ENCODE measurements at places on chromosomes 13 and 19. TPM values are rescaled to one million over a fixed set of nuclear protein-coding genes. Genes with fewer than 3 reads are reported as not detected.
A peak's percentile ranks its signal among the peaks of the same experiment; 100 is the strongest.

Gene LDLR
- total RNA-seq: 22.1 TPM

- no peak for DNase-seq
These were observed 2.6 kb downstream of the DNAJB1 start for GRCh38 chr19:14515501-14516047.

DNA sequence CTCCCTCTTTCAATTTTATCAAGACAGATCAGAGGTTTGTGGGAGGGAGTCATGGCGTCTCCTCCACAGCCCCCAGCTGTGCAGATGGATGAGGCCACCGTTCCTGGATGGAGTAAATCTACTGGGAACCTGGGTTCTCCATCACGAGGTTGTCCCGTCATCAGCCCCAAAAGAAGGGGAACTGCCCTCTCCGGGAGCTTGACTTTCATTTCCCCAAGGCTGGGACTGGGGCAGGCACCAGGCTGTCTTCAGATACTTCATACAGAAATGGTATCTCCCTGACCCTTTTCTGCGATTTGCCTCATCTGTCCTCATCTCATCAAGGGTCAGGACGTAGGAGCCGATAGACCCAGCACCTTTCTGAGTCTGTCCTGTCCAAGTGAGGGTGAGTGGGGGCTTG, 9.8 kb downstream of the LILRB2 start:
- DNase-seq: no peak

Gene PSPN
- 0.70 TPM for total RNA-seq

DNA sequence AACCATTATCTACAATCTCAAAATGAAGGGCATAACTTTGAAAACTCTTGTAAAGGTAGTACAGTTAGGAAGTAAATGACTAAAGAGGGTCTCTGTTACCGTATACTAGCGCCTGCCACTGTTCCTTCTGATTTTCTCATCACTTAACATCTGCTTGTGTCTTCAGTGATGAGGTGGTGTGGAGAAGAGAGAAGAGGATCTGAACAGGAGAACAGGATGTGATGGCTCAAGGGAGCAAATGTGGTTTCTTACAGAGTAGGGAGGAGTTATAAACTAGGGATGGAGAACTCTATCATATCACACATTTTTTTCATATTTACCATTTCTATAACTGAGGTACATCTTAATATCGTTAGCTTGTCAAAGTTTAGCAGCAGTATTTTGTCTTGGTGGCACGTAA, 1.1 kb downstream of the KCTD4 start:
- no peak for DNase-seq

DNA sequence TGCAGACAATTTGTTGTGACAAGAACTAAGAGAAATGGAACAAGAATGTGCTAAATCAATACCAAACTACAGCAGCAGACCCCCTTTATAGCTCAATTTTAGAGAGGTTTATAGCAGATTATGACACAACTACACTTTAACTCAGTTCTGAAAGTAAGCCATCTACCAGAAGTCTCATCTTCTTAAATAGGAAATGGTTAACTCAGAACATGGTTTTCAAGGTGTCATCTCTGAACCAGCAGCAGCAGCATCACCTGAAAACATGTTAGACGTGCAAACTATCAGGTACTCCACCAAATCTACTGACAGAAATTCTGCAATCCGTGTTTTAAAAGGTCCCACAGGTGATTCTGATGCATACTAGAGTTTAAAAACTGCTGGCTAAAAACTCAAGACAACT, 6.8 kb downstream of the LHFPL6 start:
- DNase-seq: no peak

Gene SH2D3A
- 0.40 TPM for total RNA-seq

DNA sequence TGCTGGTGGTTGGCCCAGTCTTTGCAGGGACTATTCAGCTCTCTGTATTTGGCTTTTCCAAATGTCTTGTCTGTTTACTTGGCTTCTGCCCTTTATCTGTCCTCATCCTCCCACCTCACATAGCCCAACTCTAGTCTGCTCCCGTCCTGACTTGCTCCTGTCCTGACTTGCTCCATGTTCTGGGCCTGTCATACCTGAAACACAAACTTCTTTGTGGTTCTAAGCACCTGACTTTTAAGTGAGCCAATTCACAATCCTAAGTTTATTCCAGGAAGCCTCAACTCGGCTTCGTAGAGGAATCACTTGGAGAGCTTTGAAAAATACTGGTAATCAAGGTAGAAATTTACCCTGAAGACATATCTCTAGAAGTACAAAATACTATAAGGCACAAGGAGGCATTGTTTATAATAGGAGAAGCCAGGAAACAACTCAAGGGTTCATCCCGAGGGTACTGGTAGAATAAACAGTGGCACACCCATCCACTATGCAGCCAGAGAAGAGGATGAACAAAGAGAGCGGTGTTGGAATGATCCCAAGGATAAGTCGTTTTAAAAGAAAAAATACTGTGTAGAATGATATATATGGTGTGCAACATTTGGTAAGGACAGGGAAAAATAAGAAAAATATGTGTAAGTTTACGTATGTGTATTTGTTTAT, 284.5 kb downstream of the FGF14 start:
- DNase-seq: no peak

Gene NXNL1
- 0.59 TPM for total RNA-seq

Gene NFILZ
- total RNA-seq: not detected

Gene PTPRH
- total RNA-seq: 3.7 TPM

Gene GALP
- not detected for total RNA-seq

- no peak for DNase-seq
These were observed 47.8 kb upstream of the C1QTNF9 start for GRCh38 chr13:24261566-24261965.

Gene STOML3
- not detected for total RNA-seq

DNA sequence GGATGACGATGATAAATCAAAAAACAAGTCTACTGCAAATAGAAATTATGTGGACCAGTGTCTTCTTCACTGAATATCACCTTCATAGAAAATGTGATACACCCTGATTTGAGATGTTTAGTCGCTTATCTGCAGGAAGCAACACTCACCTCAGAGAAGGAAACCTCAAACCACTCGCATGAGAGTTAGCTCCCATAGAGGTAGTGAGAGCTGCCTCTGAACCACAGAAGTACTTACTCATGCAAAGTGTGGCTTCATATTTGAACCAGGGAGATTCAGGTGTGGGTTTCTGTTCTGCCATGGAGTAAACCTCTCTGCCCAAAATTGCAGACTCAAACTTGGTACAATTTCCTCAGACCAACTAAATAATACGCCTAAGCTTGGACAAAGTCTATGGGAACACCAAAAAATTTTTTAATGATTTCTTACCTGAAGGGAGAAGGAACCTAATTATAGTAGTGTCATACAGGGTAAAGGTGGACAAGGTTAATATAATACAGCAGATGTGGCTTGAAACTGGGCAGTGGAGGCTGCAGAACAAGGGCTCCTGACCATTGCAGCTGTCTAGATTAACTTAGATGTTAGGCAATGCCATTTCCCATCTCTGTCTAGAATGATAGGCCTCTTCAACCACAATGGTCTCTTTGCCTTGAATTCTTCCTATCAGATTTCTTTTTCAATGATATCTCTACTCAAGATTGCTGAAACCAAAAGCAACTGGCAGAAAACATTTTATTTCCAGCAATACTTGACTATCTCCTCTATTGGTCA, 29.6 kb upstream of the RCBTB2 start:
- no peak for DNase-seq

- no peak for DNase-seq
These were observed 270.6 kb downstream of the SLITRK6 start for GRCh38 chr13:85528491-85529217.

Gene GRIK5
- total RNA-seq: 4.6 TPM

GRCh38 chr19:46955813-46956371, 63.7 kb upstream of the NPAS1 start:
- DNase-seq: no peak

Gene NCR1
- not detected for total RNA-seq

Gene GAPDHS
- total RNA-seq: not detected

Gene CRLF1
- total RNA-seq: 29.6 TPM

GRCh38 chr19:14916848-14917247, 24.4 kb upstream of the OR7C2 start:
- no peak for DNase-seq

Gene ZNF793
- total RNA-seq: 8.3 TPM

DNA sequence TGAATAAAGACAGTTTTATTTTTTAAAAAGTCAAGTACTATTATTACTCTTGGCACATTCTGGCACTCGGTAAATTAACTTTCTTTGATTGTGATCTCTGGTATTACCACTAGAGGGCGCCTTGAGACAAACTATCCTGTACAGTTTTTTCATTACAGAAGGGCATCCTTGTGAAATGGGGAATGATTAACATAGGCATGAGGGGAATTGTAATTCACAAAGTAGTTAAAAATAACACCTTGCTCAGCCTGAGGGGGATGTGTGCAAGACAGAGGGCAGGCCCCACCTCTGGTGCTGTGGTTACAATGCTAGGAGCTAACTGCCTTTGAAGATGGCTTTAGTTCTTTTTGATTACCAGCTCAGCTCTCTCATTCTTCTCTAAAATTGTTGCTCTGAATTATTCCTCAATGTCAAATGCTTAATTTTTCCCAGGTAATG, 24.2 kb upstream of the C1QTNF9B start:
- no peak for DNase-seq

Gene SERPINE3
- total RNA-seq: not detected

DNA sequence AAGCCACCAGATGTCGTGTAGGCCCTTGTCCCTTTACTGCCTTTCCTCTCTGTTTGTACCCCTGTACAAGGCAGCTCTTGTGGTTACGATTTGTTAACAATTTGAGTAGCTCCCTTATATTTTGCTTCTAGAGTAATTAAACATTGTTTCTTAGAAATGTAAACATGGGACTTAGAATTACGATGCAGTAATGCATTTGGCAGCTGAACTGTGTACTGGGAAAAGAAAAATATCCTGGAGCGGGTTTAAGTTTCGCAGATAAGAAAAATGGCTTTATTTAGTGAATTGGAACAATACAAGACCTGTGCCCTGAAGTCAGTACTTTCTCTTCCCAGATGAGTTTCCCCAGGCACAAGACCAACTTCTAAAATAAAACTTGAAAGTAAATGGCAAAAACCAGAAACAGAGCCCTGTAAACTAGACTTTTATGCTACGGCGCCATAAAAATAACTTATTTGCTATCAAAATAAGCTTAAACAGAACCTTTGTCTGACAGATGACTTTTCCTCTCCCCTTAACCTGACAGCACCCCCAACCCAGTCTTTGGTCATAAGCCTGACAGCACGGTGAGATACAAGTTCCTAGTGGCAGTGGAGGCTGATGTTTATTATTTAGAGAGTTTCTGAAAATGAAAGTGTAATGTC, 63.0 kb downstream of the LRCH1 start:
- no peak for DNase-seq

DNA sequence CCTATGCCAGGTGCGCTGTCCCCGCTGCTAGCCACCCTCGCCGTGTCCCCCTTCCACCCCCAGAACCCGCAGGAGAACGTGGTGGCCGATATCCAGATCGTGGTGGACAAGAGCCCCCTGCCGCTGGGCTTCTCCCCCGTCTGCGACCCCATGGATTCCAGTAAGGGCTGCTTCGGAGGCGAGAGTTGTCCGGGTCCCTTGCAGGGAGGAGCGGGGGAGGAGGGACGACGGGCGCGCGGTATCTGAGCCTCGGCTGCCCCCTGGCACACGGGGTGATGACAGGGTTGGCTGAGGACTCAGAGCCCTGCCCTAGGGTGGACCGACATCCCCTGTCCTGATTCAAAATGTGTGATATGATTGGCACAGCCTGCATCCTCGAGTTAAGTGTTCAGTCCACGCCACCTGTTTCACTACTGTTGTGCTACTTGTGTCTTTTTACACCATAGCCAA, 653 bp downstream of the MVB12A start:
- DNase-seq: no peak

DNA sequence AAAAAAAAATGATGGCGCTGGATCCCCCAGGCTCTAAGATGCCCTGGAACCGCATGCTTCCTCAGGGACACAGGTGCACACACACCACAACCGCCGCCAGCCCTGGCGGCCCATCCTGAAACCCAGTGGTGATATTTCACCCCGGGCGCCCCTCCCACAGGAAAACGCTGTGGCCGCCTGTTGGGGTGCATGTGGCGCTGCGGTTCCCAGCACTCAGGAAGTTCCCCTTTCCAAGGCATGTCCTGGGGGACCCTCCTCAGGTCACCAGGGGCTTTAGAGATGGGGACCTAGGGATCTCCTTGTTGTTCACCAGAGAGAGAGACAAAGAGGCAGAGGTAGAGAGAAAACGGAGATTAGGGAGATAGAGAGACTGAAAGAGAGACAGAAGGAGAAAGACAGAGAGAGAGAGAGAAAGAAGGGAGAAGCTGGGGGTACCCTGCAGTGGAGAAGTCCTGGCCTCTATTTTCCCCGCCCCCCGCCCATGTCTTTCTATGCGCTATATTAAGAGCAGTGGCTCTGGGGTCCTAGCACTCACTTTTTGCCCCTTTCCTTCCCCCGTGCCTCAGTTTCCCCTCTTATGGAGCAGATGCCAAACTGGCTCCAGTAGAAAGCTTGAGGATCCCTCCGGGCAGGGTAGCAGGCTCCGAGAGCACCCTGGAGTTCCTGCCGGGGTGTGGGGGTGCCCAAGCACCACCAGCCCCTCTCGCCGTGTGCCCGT, 2.3 kb downstream of the ADGRE2 start:
- peak; percentile 87 for DNase-seq

Gene RAB3A
- 21.7 TPM for total RNA-seq

DNA sequence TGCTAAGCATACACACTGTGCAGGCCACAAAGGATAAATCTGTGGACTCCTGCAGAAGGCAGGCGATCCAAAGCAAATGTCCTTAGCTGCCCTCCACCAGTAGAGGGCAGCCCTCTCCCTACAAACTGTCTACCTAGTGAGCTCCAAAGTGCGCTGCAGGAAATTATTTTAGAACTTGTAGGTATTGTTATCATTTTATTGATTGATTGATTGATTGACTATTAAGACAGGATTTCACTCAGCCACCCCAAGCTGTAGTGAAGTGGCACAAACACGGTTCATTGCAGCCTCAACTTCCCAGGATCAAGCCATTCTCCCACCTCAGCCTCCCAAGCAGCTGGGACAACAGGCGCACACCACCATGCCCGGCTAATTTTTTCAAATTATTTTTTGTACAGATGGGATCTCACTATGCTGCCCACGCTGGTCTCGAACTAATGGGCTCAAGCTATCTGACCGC, 37.3 kb downstream of the RNF6 start:
- no peak for DNase-seq

Gene CD79A
- not detected for total RNA-seq

DNA sequence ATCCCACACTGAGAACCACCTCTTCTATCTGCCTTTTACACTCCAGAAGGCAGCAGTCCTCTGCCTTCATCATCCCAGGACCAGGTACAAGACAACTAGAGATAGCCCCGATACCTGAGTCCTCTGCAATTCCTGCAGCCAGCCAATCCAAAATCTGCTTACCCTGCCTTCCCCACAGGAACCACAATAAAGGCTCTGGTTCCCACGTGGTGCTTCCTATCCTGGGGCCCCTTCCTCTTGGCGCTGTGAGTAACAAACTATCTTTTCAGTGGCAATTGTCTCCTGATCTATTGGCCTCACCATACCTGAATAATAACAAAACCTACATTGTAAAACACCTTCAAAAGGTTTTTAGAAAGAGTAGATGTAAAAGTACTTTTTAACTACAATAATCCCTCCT, 63.1 kb downstream of the ZDHHC20 start:
- DNase-seq: no peak

Gene LAIR1
- total RNA-seq: 5.1 TPM

Gene TLE2
- total RNA-seq: 48.0 TPM

- DNase-seq: no peak
These were observed 116.5 kb downstream of the DNAJC15 start for GRCh38 chr13:43139921-43140320.

GRCh38 chr19:49413348-49413747, 9.9 kb downstream of the PTH2 start:
- DNase-seq: no peak

GRCh38 chr13:94056362-94056990, 423.0 kb downstream of the DCT start:
- DNase-seq: no peak

- DNase-seq: no peak
These were observed 10.3 kb upstream of the GARIN5A start for GRCh38 chr19:50486823-50487515.

Measured in cardiac septum (tissue), 1 donor.